ENCODE measurements at places on chromosomes 6 and 20. TPM values are rescaled to one million over a fixed set of nuclear protein-coding genes. Genes with fewer than 3 reads are reported as not detected.

Gene ENPP5
- total RNA-seq = 14.2 TPM

Gene DLK2
- 3.5 TPM for total RNA-seq

Gene ADGRG6
- total RNA-seq = 42.2 TPM

Gene CDK19
- total RNA-seq = 31.3 TPM

Gene ZNF322
- 34.4 TPM for total RNA-seq

Gene MATN4
- 13.0 TPM for total RNA-seq

Gene MYCT1
- 13.0 TPM for total RNA-seq

Gene EIF6
- total RNA-seq = 104 TPM

Gene LY6G6F
- not detected for total RNA-seq

Gene PROKR2
- total RNA-seq = 0.66 TPM

Gene FOXF2
- 1.7 TPM for total RNA-seq

Gene PDE7B
- total RNA-seq = 19.7 TPM

Gene SNAP91
- total RNA-seq = 128 TPM

Gene AAR2
- 27.4 TPM for total RNA-seq

Gene CFAP61
- total RNA-seq = 4.0 TPM

Gene CCN6
- not detected for total RNA-seq

Gene ACSS2
- total RNA-seq = 27.8 TPM

Gene PCNA
- total RNA-seq = 60.4 TPM

Gene ARG1
- total RNA-seq = 10.7 TPM

Gene CST7
- total RNA-seq = 0.55 TPM

Gene GABRR1
- 0.20 TPM for total RNA-seq

Gene MDFI
- total RNA-seq = 40.6 TPM
